Endodermal cell (in vitro differentiated cells): ENCODE measurements at places on chromosomes 12 and 14. TPM values are rescaled to one million over a fixed set of nuclear protein-coding genes. Genes with fewer than 3 reads are reported as not detected.

GRCh38 chr12:16608946-16609539 lies 3.1 kb upstream of the LMO3 start:
- no peak for DNase-seq
- no peak overlapping the region for H3K4me3 ChIP-seq
- H3K27me3 ChIP-seq: peaks cover 71% of the 10 kb centered on the region
- no peaks in the 10 kb centered on the region for H3K36me3 ChIP-seq
- peaks cover 5% of the 10 kb centered on the region for H3K4me1 ChIP-seq
- H3K27ac ChIP-seq: no peak overlapping the region

DNA sequence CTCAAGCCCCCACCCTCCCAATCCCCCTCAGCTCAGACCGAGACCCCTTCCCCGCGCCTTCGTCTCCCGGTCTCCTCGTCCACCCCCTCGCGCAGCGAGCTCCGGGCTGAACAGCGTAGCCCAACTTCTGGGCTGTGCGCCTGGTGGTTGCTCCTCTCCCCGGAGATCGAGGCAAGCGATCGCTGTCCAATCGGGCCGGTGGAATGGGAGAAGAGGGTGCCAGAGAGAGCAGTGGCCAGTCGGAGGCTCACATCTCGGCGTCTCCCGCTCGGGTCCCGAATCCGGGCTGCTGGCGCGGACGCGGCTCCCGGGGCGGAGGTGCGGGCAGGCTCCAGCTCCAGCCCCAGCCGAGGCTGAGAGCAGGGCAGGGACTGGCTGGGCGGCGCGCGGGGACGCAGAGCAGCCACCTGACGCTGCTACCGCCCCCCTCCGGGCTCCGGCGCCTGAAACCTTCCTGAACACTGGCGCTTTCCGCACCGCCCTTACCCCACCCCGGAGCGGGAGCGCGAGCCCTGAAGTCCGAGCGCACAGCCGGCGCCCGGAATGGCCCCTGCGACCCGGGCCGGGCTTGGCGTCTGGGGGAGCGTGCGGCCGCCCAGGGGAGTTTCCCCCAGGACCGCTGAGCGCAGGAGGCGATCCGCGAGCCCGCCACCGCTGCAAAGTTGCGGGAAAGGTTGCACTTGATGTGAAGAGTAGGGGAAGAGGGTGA lies 508 bp upstream of the KCNH5 start:
- H3K27me3 ChIP-seq: peaks cover 38% of the 10 kb centered on the region
- no peak overlapping the region for H3K27ac ChIP-seq
- DNase-seq: peak; percentile 96
- H3K4me3 ChIP-seq: peak overlapping the region; percentile 81
- no peaks in the 10 kb centered on the region for H3K4me1 ChIP-seq
- no peaks in the 10 kb centered on the region for H3K36me3 ChIP-seq

- no peaks in the 10 kb centered on the region for H3K27me3 ChIP-seq
- H3K27ac ChIP-seq: no peak within 1 kb of the TSS
- no peaks in the 10 kb centered on the region for H3K4me1 ChIP-seq
- DNase-seq: no peak
- H3K4me3 ChIP-seq: no peak within 1 kb of the TSS
- no peaks in the 10 kb centered on the region for H3K36me3 ChIP-seq
Measured at GRCh38 chr12:121669521-121669900, at the start of gene MORN3. Gene MORN3 (minus strand): TSS chr12:121669654. CDS start chr12:121669483, 171 bp downstream.

DNA sequence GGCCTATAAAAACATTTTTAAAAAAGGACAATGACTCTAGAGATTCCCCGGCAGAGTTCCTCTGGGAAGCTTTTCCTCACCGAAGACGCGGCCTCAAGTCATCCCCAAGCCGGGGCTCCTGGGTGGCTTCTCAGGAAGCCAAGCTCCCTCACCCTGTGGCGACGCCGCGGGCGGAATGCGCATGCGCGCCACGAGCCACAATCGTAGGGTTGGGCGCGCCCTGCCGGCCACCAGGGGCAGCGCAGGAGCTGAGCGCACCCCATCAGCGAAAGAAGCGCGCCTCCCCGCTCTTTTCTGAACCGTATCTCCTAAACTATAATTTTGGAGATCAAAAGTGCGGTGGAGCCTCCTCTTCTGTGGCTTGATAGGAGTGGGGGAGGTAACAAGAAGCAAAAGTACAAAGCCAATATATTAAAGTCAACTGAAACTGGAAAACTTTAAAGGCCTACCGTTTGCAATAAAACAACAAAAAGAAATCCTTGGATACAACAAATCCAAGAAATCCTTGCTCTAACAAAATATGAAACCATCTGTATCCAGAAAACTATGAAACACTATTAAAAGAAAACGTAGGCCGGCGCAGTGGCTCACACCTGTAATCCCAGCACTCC lies 17.4 kb upstream of the CHFR start:
- H3K4me1 ChIP-seq: no peaks in the 10 kb centered on the region
- no peak overlapping the region for H3K27ac ChIP-seq
- no peaks in the 10 kb centered on the region for H3K27me3 ChIP-seq
- no peaks in the 10 kb centered on the region for H3K36me3 ChIP-seq
- DNase-seq: peak; percentile 96
- no peak overlapping the region for H3K4me3 ChIP-seq

GRCh38 chr14:85088192-85088591 lies 441.8 kb upstream of the FLRT2 start:
- H3K27ac ChIP-seq: no peak overlapping the region
- no peak overlapping the region for H3K4me3 ChIP-seq
- no peaks in the 10 kb centered on the region for H3K36me3 ChIP-seq
- DNase-seq: no peak

DNA sequence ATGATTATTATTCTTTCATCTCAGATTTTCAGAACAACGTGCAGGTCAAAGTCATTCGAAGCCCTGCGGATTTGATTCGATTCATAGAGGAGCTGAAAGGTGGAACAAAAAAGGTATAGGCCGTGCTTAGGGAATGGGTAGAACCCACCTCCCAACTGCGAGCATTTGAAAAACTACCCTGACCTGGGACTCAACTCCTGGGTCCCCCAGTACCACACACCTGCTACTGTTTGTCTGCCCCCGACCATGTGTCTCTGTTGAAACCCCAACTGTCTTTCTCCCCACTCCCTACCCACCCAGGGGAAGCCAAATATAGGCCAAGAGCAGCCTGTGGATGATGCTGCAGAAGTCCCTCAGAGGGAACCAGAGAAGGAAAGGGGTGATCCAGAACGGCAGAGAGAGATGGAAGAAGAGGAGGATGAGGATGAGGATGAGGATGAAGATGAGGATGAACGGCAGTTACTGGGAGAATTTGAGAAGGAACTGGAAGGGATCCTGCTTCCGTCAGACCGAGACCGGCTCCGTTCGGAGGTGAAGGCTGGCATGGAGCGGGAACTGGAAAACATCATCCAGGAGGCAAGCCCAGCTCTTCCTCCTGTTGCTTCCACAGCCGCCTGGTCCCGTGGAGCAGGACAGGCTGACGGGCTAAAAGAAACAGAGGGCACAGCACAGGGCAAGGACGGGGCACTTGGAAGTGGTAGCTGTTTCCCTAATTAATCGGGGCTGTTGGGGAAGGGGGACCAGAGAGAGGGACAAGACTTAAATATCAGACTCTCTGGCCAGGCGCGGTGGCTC lies 20.5 kb downstream of the AGAP2 start:
- no peak for DNase-seq
- H3K27ac ChIP-seq: no peak overlapping the region
- peaks cover 5% of the 10 kb centered on the region for H3K27me3 ChIP-seq

- no peak for DNase-seq
- H3K27ac ChIP-seq: no peak overlapping the region
- no peaks in the 10 kb centered on the region for H3K27me3 ChIP-seq
- no peaks in the 10 kb centered on the region for H3K36me3 ChIP-seq
- no peaks in the 10 kb centered on the region for H3K4me1 ChIP-seq
Measured at GRCh38 chr14:38175658-38176057, 32.0 kb upstream of the SSTR1 start.

Gene MYF5
- total RNA-seq: not detected in 2 replicates

Gene SLC7A8
- total RNA-seq: 40.3 and 47.6 TPM in 2 replicates
